ENCODE measurements at places on chromosomes 7 and 10. TPM values are rescaled to one million over a fixed set of nuclear protein-coding genes. Genes with fewer than 3 reads are reported as not detected.

DNA sequence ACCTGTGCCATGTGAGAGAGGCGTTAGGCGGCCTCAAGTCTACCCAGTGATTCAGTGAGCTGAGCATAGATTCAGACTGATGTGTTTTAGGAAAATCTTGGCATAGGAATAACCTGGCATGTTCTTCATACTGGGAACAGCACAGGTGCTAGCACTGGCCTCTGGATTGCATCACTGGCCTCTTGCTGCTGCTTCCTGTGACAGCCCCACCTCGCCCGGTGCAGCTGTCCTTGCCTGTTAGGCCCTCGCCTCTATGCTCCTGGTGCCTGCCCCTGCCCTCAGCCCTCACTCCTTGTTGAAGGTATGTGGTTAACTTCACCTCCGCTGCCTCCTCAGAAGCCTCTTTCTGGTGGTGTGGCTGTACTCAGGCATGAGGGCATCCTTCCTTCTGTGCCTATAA lies 46.2 kb downstream of the BLNK start:
- no peaks in the 10 kb centered on the region for H3K27me3 ChIP-seq
- DNase-seq = no peak
- no peak overlapping the region for H3K4me3 ChIP-seq

Gene IGF2BP3
- 1.7 TPM for total RNA-seq

GRCh38 chr7:87624628-87625027 lies 3.6 kb upstream of the RUNDC3B start:
- H3K4me1 ChIP-seq = peaks cover 20% of the 10 kb centered on the region
- H3K27me3 ChIP-seq = no peaks in the 10 kb centered on the region
- H3K36me3 ChIP-seq = no peaks in the 10 kb centered on the region
- H3K27ac ChIP-seq = no peak overlapping the region
- no peak for DNase-seq

DNA sequence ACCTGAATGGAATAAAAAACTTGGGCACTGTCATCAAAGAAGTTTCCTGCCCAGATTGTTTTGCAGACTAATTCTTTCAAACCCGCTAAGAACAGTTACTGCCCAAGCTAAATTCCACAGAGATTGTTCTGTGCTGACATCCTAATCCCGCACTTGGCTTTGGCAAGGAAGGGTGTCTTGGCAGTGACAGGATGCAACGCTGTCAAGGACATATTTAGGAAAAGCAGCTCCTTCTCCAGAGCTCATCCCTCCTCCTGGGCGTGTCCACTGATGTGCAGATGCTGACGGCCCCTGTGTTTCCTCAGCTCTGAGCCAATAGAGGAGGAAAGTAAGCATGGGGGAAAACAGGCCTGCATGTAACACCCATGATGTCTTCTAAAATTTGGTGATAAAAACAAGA lies 74.2 kb downstream of the EEPD1 start:
- H3K27ac ChIP-seq = no peak overlapping the region
- H3K4me3 ChIP-seq = no peak overlapping the region
- H3K27me3 ChIP-seq = no peaks in the 10 kb centered on the region

GRCh38 chr7:98669329-98670000 lies 52.4 kb downstream of the NPTX2 start:
- no peaks in the 10 kb centered on the region for H3K36me3 ChIP-seq
- H3K4me3 ChIP-seq = no peak overlapping the region
- no peak for DNase-seq
- H3K27ac ChIP-seq = no peak overlapping the region
- H3K27me3 ChIP-seq = no peaks in the 10 kb centered on the region

DNA sequence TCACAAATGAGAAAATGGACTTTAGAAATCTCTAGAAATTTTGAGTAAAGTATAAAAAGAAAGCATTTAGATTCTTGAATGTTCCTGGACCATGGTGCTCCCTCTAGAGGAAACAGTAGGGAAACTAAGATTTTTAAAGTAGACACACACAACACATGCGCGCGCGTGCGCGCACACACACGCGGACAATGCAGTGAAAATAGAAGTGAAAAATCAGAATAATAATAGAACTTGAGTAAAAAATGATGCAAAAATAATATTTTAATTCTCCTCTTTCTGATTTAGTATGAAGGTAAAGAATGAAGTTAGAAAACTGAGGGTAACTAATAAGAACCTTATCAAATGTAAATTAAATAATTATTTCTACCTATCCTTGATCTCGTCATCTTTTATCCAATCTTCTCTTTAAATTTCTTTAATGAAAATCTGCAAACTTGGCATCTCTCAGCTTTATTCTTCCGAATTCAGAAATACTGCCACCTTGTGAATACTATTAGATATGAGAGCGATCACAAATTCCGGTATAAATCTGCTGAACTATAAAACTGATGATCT lies 117.0 kb upstream of the AMPH start:
- no peak for DNase-seq
- no peaks in the 10 kb centered on the region for H3K4me1 ChIP-seq
- no peaks in the 10 kb centered on the region for H3K27me3 ChIP-seq
- no peak overlapping the region for H3K4me3 ChIP-seq
- H3K36me3 ChIP-seq = peaks cover 16% of the 10 kb centered on the region

Gene ZEB1
- 183 TPM for total RNA-seq

Gene SLC39A12
- not detected for total RNA-seq

Gene GPR37
- total RNA-seq = 14.7 TPM

- no peaks in the 10 kb centered on the region for H3K27me3 ChIP-seq
- no peaks in the 10 kb centered on the region for H3K4me1 ChIP-seq
- no peak overlapping the region for H3K4me3 ChIP-seq
- no peak for DNase-seq
Observed at GRCh38 chr10:33094263-33095051, 136.4 kb upstream of the ITGB1 start.

Gene AMPH
- total RNA-seq = 5.0 TPM

DNA sequence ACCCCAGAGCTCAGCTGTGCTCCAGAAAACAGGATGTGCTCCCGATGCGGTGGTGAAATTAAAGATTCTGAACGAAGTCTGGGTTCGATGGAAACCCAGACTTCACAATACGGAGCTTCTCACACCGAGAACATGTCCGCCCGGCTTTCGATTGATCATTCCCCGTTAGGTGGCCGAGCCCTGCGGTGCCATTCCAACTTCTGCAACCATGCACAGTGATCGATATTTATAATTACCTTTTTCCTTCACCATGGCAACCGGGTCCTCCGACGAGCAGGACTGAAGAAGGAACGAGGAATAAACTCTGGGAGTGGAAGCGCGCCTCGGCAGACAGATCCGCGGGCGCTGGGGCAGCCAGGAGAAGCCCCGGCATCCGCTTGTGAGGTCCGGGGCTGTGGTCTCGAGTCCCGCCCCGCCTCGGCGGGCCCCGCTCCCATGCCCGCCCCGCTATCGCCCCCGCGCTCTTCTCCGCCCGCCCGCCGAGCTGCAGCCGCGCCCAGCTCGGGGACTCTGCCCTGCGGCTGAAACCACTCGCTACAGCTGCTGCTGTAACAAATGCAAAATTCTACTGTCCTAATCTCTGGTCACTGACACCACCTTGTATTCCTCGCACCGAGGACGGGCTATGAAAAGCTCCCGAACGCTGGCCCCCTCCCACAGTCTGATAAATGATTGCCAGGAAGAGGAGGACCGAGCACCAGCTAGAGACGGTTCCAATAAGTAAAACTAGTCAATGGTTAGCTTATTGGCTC lies 26.2 kb downstream of the ABLIM1 start:
- H3K36me3 ChIP-seq = no peaks in the 10 kb centered on the region
- H3K27ac ChIP-seq = peak overlapping the region; percentile 72
- H3K4me1 ChIP-seq = peaks cover 66% of the 10 kb centered on the region
- H3K4me3 ChIP-seq = peak overlapping the region; percentile 60
- DNase-seq = no peak
- H3K27me3 ChIP-seq = no peaks in the 10 kb centered on the region
